Renal cortex interstitium (tissue), 15 donors: ENCODE measurements at places on chromosomes 1 and 21.
A peak's percentile ranks its signal among the peaks of the same experiment; 100 is the strongest.

- DNase-seq = no peak
Measured at GRCh38 chr1:187689129-187689528, 860.4 kb downstream of the PLA2G4A start.

DNA sequence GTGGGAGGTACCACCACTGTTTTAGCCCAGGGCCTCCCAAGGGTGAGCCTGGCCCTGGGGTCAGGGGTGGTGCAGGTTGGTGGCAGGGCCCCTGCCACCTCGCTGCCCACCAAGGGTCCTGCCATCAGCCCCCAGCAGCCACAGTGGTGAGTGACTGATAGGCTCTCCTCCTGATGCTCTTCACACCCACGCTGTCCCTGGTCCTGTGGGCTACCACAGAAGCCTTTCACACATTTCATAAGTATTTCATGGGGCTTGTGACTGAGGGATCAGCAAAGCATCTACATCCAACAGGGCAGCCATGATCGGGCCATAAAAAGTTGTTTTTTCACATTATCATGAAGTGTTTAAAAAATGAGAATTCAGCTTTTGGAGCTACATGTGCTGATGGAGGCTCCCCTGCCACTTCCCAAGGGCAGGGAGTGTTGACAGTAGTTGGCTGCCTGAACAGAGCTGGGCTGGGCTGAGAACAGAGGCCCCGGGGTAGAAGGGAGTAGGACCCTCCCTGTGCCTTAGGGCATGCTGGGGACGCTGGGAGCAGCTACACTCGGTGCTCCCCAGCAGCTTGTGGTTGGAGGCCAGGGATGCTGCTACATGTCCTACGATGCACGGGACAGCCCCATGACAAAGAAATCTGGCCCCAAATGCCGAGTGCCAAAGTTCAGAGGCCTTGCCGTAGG lies 73.1 kb upstream of the TMEM51 start:
- DNase-seq = no peak

- no peak for DNase-seq
Measured at GRCh38 chr21:42731264-42732032, 78.0 kb downstream of the PDE9A start.

GRCh38 chr1:46456411-46456963 lies 33.1 kb upstream of the DMBX1 start:
- DNase-seq = no peak

- DNase-seq = no peak
Measured at GRCh38 chr1:115233598-115233997, 104.5 kb downstream of the NGF start.

DNA sequence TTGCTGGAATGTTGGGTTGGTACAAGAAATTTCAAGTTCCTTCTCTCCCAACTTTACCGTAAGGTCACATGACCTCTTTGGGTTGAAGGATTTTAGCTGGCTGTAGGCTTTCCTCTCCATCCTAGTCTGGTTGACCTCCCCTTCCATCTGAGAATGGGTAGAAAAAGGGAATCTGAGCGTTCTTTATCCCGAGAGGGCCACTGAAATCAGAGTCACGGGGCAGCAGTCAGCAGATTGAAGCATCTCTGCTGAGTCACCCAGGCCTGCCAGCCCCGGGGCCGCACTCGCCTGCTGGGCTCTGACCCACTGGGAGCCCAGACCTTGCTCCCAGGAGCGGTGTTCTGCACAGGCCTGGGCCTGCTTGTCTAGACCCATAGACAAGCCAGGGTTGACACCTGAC lies 31.0 kb downstream of the TMCC2 start:
- no peak for DNase-seq

- no peak for DNase-seq
Measured at GRCh38 chr1:246147524-246148461, 359.3 kb downstream of the SMYD3 start.

GRCh38 chr21:14451546-14451945 lies 68.6 kb upstream of the HSPA13 start:
- DNase-seq = no peak

- no peak for DNase-seq
Measured at GRCh38 chr1:217369271-217369981, 261.5 kb downstream of the GPATCH2 start.

DNA sequence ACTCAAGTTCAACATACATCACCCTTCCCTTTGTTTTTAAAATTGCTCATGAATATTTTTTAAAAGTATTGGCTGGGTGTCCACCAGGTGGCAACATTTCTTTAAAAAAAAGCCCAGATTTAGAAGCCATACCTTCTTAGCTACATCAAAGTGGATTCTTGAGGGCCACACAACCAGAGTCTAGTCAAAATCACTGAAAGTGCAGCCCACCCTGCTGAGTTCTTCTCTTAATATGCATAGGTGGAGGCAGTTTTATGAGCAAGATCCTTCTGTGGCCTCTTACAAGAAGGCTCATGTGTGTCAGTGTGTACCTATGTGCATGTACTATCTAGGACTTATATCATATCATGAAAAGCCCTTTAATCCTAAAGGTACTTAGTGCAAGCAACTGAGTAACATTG lies 16.9 kb upstream of the GNG12 start:
- DNase-seq = no peak

- DNase-seq = no peak
Measured at GRCh38 chr21:20004367-20004766, 993.8 kb upstream of the NCAM2 start.

- DNase-seq = no peak
Measured at GRCh38 chr21:25577424-25578055, 29.7 kb downstream of the MRPL39 start.

GRCh38 chr1:58812926-58813325 lies 29.1 kb upstream of the JUN start:
- no peak for DNase-seq

DNA sequence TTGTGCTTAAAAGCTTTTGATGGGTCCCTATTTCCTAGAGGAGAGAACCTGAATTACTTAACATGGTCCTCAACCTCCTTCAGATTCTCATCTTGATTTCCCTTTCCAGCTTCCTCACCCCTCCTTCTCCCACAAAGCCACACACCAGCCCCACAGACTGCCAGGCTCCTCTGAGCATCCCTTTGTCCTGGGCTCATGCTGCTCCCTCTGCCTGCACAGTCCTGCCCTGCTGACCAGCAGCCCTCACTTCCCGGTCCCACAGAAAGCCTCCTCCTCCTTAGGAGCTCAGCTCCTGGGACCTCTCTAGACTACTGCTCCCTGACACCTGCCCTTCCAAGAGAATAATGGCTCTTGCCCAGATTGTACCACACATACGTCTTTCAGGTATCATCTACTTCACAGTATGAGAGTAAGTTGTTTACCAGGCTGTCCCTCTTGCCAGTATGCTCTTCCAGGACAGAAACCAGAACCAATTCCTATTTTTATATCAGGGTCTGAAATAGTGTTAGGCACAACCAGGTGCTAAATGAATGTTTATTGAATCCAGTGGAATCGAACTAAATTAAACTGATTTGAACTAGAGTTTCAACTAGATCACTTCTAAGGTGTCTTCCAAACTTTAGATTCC lies 373.4 kb downstream of the LMX1A start:
- DNase-seq = no peak

DNA sequence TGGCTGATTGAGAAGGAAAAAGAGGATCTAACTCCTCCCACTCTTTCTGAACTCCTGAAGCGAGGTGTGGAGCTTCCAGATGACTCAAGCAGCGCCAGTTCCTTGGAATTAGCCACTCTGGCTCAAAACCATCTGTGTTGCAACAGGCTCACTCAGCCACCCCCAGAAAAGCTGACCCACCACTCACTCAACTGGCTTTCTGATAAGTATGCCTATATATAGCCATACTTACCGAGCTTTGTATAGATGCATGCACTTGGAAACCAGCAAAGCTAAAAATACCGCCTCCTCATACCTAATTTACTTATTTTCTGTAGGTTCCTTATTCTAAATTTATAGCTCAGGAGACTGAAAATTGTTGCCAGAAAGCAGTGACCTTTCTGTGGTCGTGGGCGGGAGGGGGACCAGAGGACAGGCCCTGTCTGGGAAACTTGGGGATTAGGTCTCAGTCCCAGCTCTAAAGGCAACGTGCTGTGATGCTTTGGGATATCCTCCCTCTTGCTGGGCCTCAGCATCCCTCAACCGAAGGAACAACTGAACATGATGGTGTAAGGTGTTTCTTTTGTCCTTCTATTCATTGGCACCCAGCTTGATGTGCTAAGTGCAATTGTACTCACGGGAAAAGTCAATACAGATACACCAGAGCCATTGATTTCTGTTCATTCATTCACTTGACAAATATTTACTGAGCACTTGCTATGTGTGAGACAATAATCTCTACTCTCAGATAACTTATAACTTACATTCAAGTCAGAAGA lies 65.7 kb downstream of the NENF start:
- no peak for DNase-seq

DNA sequence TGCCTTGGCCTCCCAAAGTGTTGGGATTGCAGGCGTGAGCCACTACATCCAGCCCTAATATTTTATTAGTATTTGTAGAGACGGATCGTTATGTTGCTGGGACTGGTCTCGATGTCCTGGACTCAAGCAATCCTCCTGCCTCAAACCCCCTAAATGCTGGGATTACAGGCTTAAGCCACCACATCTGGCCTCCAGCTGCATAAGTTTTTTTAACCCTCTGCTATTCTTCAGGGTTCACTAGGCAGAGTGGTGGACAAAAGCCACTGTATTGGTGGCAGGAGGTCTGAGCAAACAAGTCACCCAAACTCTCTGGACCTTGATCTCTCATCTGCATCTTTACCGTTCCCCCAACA lies 10.1 kb upstream of the CLIC4 start:
- no peak for DNase-seq

DNA sequence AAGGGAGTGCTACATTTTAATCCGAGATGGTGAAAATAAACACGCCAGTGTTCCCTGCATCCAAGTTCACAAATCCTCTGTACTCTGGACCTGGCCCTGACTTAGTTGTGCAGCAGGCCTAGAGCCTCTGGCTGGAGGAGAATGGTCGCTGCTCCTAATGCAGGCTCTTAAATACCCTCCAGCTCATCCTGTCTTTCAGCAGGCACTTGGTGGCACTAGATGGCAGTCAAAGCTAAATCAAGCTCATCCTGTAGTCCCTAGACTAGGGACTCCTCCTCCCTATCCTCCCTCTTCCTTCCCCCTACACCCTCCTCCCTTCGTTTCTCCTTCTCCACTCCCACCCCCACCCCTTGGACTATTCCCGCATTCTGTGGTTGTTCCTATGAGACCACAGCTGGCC lies 41.6 kb upstream of the MTR start:
- DNase-seq = peak; percentile 35

- no peak for DNase-seq
Measured at GRCh38 chr1:32925403-32926162, 24.4 kb upstream of the TMEM54 start.

- DNase-seq = no peak
Measured at GRCh38 chr1:17603091-17603841, 63.8 kb downstream of the ARHGEF10L start.

DNA sequence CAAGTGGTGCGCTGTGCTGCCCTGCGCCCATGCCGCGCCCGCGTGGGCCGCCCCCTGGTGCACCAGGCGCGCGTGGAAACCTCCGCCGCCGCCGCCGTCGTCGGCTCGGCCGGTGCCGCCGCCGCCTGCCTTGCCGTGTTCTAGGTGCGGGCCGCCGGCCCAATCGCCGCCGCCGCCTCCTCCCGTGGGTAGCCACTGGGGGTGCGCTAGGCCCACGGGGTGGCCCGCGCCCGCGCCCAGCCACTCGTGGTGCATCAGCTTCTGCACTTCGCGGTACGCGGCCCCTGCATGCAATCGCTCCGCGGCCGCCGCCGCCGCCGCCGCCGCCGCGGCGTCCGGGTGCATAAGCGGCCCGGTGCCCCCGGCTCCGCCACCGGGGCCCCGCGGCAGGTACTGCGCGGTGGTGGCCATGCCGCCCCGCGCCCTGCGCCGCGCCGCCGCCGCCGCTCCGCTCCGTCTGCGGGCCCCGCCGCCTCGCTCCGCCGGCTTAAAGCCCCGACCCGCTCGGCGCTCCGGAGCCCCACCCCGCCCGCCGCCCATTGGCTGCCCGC lies at the start of gene POU3F1:
TSS of gene POU3F1 (minus strand) at position 461 of the 551 bp plus-strand sequence. CDS start at position 411, 50 bp downstream.
- DNase-seq = no peak

GRCh38 chr1:161907265-161907664 lies 116.4 kb downstream of the OLFML2B start:
- DNase-seq = no peak

GRCh38 chr21:44017601-44018000 lies 5.5 kb downstream of the TRAPPC10 start:
- DNase-seq = no peak
